ENCODE measurements at places on chromosomes 6 and 20. TPM values are rescaled to one million over a fixed set of nuclear protein-coding genes. Genes with fewer than 3 reads are reported as not detected.

TASP1 gene
- total RNA-seq = 18.6 TPM

GRIK2 gene
- total RNA-seq = 6.3 TPM

PTCHD4 gene
- 4.8 TPM for total RNA-seq

HCRTR2 gene
- total RNA-seq = not detected

EEF1A2 gene
- total RNA-seq = 11.8 TPM

ADAM33 gene
- total RNA-seq = 0.47 TPM

CGA gene
- 5.5 TPM for total RNA-seq

GGT7 gene
- total RNA-seq = 59.1 TPM

HLA-DPB1 gene
- 17.9 TPM for total RNA-seq

CEP57L1 gene
- 11.4 TPM for total RNA-seq

LIME1 gene
- 21.0 TPM for total RNA-seq

ABHD16B gene
- total RNA-seq = not detected

METTL24 gene
- 10.0 TPM for total RNA-seq

FNDC11 gene
- 2.6 TPM for total RNA-seq

DEFB126 gene
- total RNA-seq = not detected

SCGN gene
- 97.2 TPM for total RNA-seq

SLC35D3 gene
- 0.13 TPM for total RNA-seq

HLA-F gene
- not detected for total RNA-seq

TMEM242 gene
- 12.4 TPM for total RNA-seq

PRR18 gene
- total RNA-seq = 0.93 TPM

SNX21 gene
- total RNA-seq = 13.1 TPM

BCLAF1 gene
- total RNA-seq = 265 TPM

BPIFA1 gene
- not detected for total RNA-seq

EPB41L1 gene
- 35.6 TPM for total RNA-seq

SAMD10 gene
- 12.8 TPM for total RNA-seq

PTK7 gene
- 142 TPM for total RNA-seq

SRC gene
- total RNA-seq = 126 TPM

TMC2 gene
- total RNA-seq = not detected

MICB gene
- total RNA-seq = 0.95 TPM

COQ3 gene
- total RNA-seq = 4.8 TPM

OPRM1 gene
- total RNA-seq = not detected

RNF182 gene
- 1.9 TPM for total RNA-seq

OOEP gene
- not detected for total RNA-seq

FAM83C gene
- total RNA-seq = not detected

CST5 gene
- total RNA-seq = not detected

LY6G5C gene
- 6.5 TPM for total RNA-seq

MMP24 gene
- 3.4 TPM for total RNA-seq

SCRT2 gene
- not detected for total RNA-seq

HLA-DQA2 gene
- total RNA-seq = 0.79 TPM

FGD2 gene
- not detected for total RNA-seq

CDSN gene
- total RNA-seq = not detected

PREX1 gene
- total RNA-seq = 3.7 TPM

BPIFB2 gene
- not detected for total RNA-seq

MACROD2 gene
- total RNA-seq = 6.4 TPM

PRND gene
- total RNA-seq = not detected

CRYBG1 gene
- 3.0 TPM for total RNA-seq

IL17F gene
- total RNA-seq = not detected

ITCH gene
- total RNA-seq = 85.5 TPM

NINL gene
- total RNA-seq = 125 TPM

RSPH9 gene
- 0.31 TPM for total RNA-seq

MAN1A1 gene
- total RNA-seq = 29.3 TPM

TRIM15 gene
- total RNA-seq = not detected

TGM3 gene
- total RNA-seq = 0.44 TPM

SIRPA gene
- total RNA-seq = 16.2 TPM

HLA-DRB1 gene
- 7.7 TPM for total RNA-seq

DOK5 gene
- total RNA-seq = 0.24 TPM

MROH8 gene
- total RNA-seq = 5.7 TPM

TREML1 gene
- not detected for total RNA-seq

UBE2V1 gene
- 150 TPM for total RNA-seq

Measured in progenitor cell of endocrine pancreas (in vitro differentiated cells).